Left lung (tissue), 14 donors: ENCODE measurements at places on chromosomes 1 and 21. TPM values are rescaled to one million over a fixed set of nuclear protein-coding genes. Genes with fewer than 3 reads are reported as not detected.

DNA sequence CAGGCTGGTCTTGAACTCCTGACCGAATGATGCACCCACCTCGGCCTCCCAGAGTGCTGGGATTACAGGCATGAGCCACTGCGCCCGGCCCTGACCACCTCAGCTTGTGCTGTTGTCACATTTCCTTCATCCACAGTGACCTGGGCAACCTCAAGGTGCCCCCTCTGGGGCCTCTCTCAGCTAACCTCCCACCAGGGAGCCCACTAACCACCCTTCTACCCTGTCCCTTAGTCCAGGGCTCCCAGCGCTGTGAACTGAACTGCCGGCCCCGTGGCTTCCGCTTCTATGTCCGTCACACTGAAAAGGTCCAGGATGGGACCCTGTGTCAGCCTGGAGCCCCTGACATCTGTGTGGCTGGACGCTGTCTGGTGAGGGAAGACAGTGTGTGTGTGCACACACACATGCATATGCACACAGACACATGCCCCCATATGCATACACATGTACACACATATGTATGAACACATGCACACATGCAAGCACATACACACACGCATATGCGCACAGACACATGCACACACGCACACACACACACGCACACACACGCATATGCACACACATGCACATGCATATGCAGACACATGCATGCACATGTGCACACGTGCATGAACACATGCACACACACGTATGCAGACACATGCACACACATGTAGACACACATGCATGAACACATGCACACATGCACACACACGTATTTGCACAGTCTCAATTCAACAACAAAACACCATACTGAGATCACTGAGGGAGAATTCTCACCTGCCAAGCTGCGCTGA lies 6.2 kb downstream of the ADAMTSL4 start:
- H3K27ac ChIP-seq = no peak overlapping the region
- H3K27me3 ChIP-seq = no peaks in the 10 kb centered on the region
- H3K4me3 ChIP-seq = no peak overlapping the region
- peaks cover 68% of the 10 kb centered on the region for H3K4me1 ChIP-seq

- no peaks in the 10 kb centered on the region for H3K4me1 ChIP-seq
- H3K27ac ChIP-seq = no peak overlapping the region
- no peak for DNase-seq
- peaks cover 57% of the 10 kb centered on the region for H3K36me3 ChIP-seq
- no peaks in the 10 kb centered on the region for H3K27me3 ChIP-seq
These were observed 21.9 kb downstream of the MTARC1 start for GRCh38 chr1:220808345-220809186.

DNA sequence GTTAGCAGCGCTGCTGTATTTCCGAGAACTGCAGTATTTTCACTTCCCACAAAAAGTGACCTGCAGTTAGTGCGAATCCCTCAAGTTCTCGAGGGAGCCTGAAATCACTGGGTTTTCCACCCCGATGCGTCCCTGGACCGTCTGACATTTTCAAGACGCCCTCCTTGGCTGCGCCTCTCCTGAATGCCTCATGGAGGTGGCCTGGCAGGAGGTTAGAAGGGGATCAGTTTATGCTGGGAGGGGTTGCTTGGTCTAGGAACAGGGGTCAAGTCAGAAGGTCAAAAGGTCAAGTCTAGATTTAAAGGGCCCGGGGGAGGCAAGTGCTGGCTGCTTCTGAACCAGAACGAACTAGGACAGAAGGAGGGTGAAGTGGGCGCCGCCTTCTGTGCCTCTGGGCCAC lies 176.8 kb downstream of the PRDM16 start:
- no peak overlapping the region for H3K4me3 ChIP-seq
- no peak for DNase-seq

DNA sequence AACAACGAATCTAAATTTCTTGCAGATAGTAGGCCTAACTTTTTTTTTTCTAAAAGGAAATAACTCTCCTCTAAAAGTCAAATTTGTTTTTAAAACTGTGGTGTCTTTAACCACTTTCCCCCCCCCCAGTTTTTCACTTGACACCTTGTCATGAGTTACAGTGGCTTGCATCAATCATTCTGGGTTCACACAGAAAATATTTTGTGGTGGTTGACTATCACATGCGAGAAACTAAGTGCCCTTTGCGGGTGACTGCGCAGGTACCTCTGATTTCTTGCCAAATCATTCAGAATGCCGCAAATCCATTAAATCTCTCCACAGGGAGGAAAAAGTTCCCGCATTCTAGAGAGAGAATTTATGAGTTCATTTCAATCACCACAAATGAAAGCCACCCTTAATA lies 23.8 kb upstream of the SAMSN1 start:
- H3K4me3 ChIP-seq = no peak overlapping the region
- no peak for DNase-seq
- no peak overlapping the region for H3K27ac ChIP-seq
- H3K27me3 ChIP-seq = no peaks in the 10 kb centered on the region

- no peak overlapping the region for H3K4me3 ChIP-seq
- H3K4me1 ChIP-seq = no peaks in the 10 kb centered on the region
- H3K36me3 ChIP-seq = no peaks in the 10 kb centered on the region
These were observed 16.6 kb downstream of the DDAH1 start for GRCh38 chr1:85448358-85448757.

DNA sequence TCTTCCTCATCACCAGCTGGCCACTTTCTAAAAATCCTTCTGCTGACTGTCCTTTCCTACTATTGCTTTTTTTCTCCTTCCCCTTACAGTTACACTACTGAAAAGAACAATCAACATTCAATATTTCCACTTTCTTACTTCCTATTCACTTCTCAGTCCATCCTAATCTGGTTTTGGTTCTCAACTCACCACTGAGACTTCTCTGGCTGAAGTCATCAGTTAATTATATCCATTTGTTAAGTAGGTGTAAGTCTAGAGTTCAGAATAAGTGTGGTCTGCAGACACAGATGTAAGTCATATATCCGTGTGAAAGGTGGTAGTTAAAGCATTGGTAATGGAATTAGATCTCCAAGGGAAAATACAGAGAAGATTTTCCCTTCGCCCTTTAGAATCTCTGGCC lies 21.4 kb downstream of the PEA15 start:
- H3K36me3 ChIP-seq = no peaks in the 10 kb centered on the region
- H3K27ac ChIP-seq = no peak overlapping the region

DNA sequence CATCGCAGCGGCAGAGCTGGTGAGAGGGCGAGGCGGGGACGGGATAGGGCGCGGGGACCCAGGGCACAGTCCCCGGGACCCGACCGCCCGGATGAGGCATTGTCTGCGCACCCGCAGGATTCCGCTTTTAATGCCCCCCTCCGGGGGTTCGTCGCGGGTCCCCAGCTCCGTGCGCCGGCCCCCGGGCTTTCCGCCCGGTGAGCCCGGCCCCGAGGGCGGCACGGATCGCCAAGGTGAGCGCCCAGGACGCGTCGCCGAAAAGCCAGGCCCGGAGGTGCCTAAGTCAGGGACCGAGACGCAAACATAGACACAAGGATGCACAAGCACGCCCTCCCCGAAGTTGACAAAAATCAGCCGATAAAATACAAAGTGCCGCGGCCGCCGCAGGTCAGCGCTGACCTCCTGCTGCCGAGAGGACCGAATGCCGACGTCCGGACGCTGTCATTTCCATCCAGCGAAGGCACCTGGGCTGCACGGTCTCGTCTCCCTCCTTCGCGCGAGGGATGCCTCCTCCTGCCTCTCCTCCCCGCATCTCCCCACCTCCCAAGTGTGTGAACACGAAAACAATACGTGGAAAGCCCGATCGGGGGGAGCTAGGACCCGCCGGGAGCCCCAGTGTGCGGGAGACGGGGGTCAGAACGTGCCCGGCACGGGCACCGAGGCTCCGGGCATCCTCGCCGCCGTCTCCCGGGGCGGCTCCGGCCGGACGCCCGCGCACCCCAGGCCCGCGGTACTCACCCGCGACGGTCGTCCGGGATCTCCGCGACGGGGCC lies 101.1 kb upstream of the SOD1 start:
- no peak for DNase-seq
- H3K4me3 ChIP-seq = peak overlapping the region; percentile 52
- H3K4me1 ChIP-seq = peaks cover 11% of the 10 kb centered on the region
- no peaks in the 10 kb centered on the region for H3K36me3 ChIP-seq

DNA sequence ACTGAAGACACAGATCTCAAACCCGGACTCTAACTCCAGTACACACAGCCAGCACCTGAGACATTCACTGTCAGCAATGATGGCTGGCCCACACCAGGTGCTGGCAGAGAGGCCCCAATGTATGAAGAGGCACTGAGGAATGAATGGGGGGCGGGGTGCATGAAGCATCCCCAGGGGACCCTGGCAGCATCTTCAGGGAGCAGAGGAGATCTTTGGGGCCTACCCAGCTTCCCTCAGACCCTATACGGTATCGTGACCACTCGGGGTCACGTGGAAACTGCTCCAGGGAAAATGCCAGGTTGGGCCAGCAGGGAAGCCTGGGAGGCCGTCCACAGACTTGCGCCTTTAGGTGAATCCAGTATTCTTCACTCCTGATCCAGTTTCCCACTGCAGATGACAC lies 84.3 kb downstream of the NPHP4 start:
- no peak overlapping the region for H3K27ac ChIP-seq
- no peaks in the 10 kb centered on the region for H3K36me3 ChIP-seq
- H3K4me1 ChIP-seq = no peaks in the 10 kb centered on the region
- no peaks in the 10 kb centered on the region for H3K27me3 ChIP-seq
- DNase-seq = no peak
- no peak overlapping the region for H3K4me3 ChIP-seq

DNA sequence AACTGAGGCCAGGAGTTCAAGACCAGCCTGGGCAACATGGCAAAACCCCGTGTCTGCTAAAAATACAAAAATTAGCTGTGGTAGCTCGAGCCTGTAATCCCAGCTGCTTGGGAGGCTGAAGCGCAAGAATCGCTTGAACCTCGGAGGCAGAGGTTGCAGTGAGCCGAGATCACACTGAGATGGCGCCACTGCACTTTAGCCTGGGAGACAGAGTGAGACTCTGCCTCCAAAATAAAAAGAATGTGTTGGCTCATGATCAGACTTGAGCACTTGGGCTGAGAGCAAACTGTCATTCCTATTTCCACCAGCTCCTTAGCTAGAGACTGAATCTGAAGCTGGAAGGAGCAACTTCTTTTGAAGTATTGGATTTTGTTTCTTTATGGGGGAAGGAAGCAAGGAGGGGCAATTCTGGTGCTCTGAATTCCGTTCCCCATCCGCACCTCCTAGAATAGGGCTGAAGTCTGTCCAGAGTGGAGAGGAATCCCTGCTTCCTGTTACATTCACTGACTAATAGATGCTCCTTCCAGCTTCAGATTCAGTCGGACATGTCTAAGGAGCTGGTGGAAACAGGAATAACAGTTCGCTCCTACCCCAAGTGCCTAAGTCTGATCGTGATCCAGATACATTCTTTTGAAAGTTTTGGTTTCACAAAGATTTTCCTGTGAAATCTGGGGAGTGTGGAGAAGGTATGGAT lies 3.8 kb downstream of the ZNF672 start:
- H3K36me3 ChIP-seq = no peaks in the 10 kb centered on the region
- no peaks in the 10 kb centered on the region for H3K27me3 ChIP-seq
- H3K4me1 ChIP-seq = peaks cover 49% of the 10 kb centered on the region
- peak overlapping the region; percentile 22 for H3K27ac ChIP-seq

- no peaks in the 10 kb centered on the region for H3K27me3 ChIP-seq
- no peak for DNase-seq
- no peaks in the 10 kb centered on the region for H3K36me3 ChIP-seq
- no peaks in the 10 kb centered on the region for H3K4me1 ChIP-seq
- no peak overlapping the region for H3K27ac ChIP-seq
These were observed 274.6 kb upstream of the TMEM51 start for GRCh38 chr1:14878951-14879350.

DNA sequence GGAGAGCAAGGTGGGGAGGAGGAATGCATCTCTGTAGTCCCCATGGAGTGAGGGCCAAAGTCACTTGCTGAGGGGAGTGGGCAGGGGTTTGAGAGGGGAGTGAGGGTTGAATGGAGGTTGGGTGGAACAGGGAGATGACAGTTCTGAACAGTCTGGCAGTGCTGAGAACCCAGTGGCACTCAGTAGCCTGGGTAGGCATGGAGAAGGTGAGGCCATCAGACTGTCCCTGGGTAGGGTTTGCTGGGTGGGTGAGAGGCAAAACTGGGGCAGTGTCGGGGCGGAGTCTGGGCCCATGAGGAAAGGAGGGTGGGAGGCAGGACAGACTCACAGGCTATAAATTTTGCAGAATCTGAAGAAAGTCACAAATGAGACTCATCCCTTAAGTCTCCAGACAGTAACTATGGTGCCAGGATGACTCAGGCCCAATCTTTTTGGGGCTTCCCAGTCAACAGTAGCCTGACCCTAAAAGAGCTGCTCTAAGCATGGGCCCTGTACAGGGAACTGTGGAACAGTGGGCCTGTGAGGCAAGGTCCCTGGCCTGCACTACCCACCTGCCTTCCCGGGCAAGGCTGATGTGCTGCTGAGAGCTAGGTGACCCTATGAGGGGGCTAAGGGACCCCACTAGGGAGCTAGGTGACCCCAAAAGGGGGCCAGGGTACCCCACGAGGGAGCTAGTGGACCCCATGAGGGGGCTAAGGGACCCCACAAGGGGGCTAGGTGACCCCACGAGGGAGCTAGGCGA lies 51.0 kb upstream of the DMRTB1 start:
- peaks cover 38% of the 10 kb centered on the region for H3K27me3 ChIP-seq
- no peaks in the 10 kb centered on the region for H3K36me3 ChIP-seq
- H3K27ac ChIP-seq = no peak overlapping the region

DNA sequence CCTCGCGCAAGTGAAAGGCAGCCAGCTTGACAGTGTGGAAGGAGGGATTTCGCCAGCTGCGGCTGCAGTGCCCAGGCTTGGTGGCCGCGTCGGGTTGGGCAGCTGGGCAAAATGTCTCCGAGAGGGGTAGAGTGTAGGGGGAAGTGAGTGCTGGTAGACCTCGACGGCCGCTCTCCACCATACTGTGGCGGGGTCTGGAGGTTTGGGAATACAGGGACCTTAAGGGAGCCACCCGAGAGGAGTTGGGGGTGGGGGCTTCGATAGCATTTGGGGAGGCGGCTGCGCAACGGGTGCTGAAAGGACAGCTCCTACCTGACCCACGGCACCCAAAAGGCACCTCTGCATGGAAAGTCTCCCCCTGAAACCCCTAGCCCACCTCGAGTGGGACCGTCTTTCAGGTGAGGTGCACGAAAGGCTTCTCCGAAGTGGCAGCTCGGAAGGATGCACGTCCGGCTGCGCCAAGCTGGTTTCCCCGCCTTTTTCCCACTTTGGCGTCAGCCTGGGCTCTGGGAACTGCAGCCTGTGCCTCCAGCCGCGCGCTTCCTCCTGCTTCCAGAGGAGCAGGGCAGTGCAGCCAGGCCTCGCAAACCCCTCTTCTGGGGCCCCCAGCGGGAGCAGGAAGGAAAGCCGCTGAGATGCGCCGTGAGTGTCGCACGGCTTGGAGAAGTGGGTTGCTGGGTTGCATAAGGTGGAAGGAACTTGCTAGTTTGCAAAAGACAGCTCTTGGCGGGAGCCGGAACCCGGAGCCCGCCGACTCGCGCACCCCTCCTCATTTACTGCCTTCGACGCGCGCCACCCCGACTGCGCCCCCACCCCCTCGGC lies 531 bp upstream of the HMGN2 start:
- peak overlapping the region; percentile 98 for H3K4me3 ChIP-seq
- H3K4me1 ChIP-seq = peaks cover 20% of the 10 kb centered on the region
- DNase-seq = peak; percentile 83
- H3K27ac ChIP-seq = peak overlapping the region; percentile 99
- H3K27me3 ChIP-seq = no peaks in the 10 kb centered on the region

The DNALI1 gene
- 17.9 TPM for total RNA-seq

The CHI3L2 gene
- total RNA-seq = 222 TPM

The OR10J1 gene
- total RNA-seq = not detected
